ENCODE measurements at places on chromosomes 13 and 19. TPM values are rescaled to one million over a fixed set of nuclear protein-coding genes. Genes with fewer than 3 reads are reported as not detected.

DNA sequence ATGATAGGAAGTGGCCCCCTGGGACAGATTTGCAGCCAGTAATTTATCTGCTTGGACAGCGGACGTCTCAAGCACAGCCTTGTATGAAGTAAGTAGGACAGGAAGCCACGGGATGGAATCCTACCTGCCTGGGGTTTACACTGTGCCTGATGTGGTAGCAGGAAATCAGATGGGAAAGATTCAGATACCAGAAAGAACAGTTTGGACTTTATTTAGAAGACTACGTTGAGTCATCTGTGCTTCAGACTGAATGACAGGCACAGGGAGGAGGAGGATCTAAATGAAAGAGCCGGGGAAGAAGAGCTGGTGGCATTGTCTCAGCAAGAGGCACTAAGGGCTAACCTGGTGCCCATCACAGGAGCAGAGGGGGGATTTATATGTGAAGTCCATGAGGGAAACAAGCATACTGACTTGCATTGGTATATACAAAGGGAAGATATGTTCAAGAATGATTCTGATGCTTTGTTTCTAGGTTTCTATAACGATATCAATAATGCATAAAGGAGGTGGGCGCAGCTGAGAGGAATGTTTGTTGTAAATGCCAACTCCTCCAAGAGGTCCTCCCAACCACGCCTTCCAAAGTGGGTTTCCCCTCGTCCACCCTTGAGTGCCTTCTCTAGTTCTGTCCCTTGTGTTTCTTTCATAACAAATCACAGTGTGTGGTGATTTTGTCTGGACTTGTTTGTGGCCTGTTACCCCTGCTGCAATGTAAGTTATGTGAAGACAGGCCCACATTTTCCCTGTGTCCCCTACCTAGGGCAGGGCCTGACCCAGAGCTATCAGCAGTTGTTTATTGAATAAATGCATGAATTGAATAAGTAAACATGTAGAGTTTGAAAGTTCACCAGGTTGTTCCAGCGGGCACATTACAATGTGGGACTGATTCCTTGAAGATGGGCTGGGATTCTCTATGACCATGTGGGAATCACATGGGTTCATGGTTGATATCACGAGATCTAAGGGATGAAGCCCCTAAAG lies 328.4 kb downstream of the SLC7A1 start:
- no peak for DNase-seq

DNA sequence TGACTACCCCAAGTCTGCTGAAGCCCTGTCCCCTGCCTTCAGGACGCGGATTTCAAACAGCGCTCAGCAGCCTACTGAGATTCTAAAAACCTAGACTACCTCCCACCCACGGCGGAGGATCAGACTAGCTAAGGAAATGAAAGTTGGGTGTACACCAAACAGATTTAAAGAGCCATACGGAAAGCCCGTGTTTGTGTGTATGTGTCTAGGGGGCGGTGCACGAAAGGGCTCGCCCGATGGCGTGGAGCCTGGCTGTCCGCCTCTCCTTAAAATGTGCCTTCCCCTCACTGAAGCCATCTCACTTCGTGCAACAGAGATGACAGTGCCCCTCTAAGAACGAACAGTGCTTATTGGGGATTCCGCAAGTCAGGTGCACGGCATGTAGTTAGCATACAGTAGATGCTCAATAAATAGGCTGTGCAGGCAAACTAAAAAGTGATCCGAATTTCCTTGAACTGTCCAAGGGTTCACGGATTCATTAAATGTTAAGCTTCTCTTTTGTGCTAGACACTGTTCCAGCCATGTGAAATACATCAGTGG lies 639 bp downstream of the LENG1 start:
- no peak for DNase-seq

Gene ACP7
- total RNA-seq: not detected

DNA sequence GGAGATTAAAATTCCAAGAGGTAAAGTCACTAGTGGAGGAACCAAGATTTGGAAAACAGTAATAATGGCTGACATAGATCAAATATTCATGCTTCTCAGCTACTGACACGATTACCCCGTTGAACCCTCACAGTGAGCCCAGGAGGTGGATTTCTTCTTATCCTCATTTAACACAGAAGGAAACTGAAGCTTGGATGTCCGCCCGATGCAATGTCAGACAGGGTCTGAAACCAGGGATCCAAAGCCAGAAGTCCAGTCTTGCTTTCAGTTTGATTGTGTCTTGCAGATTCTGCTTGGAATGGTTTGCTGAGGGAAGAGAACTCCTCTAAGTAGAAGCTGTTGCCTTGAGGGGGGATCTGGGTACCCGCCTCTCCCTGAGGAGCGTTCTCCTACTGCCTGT lies 404.7 kb downstream of the KCNRG start:
- DNase-seq: peak; percentile 38

- DNase-seq: no peak
Observed at GRCh38 chr19:28642787-28643683, 569.9 kb downstream of the UQCRFS1 start.

Gene ERFL
- not detected for total RNA-seq

DNA sequence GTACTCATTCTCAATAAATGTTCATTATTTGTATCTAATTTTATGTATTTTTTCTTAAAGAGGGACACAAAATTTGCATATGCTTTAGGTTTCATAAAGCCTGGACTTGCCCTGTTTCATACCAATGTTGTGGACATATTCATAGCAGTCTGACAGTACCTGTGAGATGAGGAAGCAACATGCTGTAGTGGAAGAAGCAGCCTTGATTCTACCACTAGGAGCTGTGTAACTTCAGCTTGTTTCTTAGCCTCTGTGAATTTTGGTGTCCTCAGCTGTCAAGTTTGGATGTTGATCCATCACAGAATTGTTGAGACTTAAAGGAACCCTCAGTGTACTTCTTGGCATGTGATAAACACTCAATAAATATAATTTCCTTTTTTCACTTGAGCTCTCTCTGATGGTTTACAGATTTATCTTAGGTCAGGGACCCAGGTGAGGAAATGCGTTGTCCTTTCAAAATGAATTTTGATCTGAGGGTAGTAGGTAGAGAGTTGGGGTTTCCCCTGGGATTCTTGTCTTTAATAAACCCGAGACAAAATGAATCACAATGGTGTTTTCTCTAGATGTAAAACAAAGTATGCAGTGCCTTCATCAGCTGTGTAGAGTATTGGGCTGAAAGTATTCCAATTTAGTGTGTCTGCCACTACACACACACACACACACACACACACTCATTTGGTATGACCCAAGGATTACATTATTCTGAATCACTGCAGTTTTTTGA lies 152.1 kb downstream of the KCNRG start:
- no peak for DNase-seq

- no peak for DNase-seq
Observed at GRCh38 chr13:100533588-100534041, 55.0 kb downstream of the GGACT start.

DNA sequence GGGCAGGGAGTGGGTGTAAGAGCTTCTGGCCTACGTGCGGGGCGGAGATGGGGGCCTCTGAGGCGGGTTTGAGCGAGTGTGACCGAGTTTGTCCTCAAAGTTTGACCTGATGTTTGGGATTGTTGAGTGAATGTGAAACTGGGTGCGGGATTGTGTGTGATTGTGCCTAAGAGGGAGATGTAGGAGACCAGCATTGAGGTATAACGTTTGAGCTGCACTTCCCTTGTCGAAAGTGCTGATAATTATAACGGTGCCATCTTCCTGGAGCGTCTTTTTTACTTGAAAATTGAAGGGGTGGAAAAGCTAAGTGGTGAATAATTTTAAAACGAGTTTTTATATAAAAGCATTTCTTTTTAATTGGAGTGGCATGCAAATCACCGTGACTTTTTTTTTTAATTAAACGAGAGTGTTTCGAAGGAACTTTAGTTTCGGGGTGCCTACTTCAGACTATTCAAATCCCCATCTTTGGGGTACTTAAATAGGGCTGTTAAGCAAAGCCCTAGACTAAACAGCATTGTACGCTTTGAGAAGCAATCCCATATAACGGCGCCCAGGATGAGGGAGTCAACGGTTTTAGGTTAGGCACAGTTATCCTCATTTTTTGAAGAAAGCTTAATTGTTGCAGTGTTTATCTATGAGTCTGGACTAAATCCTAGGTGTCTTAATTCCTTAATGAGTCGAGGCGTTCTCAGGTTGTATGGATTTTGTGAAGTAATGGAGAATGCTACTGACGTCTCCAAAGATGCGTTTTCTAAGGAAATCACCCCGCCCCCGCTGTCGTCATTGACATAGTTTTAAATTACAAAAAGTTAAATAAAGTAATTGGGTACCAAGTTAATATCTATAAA lies 594 bp downstream of the ZNF146 start:
- DNase-seq: no peak

DNA sequence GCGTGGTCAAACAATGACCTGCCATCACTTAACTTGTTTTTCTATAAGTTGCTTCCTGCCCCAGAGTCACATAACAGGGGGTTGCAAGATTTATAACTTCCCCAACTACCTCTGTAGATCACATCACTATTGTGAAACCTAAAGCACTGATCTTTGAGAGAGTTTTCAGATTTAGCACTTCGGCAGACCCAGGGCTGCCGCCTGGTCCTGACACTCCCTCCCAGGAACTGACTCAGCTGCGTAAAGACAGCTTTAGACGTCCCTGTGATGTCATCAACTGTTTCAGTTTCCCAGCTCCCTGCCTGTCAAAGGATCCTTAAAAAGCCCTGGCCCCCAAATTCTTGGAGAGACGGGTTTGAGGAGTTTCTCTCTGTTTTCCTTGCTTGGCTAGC lies 33.3 kb downstream of the IGFL2 start:
- DNase-seq: no peak

GRCh38 chr19:947707-948539 lies 22.1 kb downstream of the ARID3A start:
- peak; percentile 79 for DNase-seq

DNA sequence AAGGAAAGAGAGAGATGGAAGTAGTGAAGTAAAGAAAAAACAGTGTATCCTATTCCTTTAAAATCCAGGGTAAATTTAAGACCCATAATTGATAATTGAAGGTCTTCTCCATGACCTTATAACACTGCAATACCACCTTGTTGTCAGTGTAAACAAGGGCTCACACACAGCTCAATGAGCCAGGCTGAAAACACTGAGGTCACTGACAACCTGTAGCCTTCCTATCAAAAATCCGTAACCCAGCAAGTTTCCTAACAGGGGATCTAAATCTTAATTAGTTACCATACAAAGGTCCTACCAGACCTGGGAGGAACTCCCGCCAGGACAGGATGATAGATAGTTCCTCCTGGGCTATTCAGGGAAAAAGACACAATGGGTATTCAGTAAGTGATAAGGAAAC lies 1677.1 kb downstream of the OLFM4 start:
- DNase-seq: no peak

- no peak for DNase-seq
Observed at GRCh38 chr13:25401958-25402357, 30.2 kb downstream of the ATP8A2 start.

Gene FKRP
- total RNA-seq: 15.3 TPM

GRCh38 chr13:50323440-50324065 lies 308.3 kb downstream of the KCNRG start:
- no peak for DNase-seq

DNA sequence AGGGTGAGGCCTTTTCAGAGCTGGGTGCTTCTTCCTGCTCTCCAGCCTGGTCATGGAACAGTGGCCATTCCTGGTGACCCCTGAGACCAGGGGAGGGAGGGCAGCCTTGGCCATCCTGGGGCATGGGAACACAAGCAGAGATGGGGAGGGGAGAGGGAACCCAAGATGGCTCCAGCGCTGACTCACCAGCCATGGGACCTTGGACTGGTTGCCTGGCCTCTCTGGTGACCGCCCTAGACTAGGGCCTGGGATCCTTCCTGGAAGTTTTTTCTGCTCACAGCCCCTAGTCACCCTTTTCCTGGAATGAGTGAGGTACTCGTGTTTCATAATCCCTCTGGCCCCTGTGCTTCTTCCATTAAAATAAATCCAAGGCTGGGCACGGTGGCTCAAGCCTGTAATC lies 3.3 kb upstream of the OPA3 start:
- no peak for DNase-seq

Gene UTP14C
- 10.7 TPM for total RNA-seq

Gene ZNF549
- 4.1 TPM for total RNA-seq

- DNase-seq: peak; percentile 34
Observed at GRCh38 chr19:55809381-55810058, 22.3 kb downstream of the NLRP11 start.

DNA sequence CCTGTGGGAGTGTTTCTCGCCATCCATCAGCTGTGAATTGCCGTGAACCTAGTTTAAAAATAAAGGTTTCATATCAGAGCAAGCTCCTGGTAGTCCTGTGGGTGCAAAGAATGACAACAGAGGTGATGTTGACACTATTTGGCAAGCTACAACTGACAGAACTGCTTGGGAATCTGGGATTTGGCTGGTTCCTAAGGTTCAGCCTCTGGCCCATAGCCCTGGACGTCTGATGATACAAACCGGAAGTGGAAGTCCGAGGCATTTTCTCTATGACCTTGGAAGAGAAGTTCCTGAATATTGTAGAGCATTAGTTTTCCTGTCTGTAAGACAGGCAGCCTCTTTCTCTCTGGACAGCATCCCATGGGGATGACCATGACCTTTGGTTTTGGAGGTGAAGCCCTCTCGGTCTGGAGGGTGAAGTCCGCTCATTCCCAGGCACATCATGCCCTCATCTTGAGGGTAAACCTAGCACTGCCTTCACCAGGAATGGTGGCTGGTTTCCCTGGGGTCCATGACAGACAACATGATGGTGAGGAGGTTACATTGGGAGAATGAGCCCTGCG lies 29.1 kb downstream of the GATAD2A start:
- peak; percentile 59 for DNase-seq

Gene FXYD3
- 3.1 TPM for total RNA-seq

GRCh38 chr13:96141032-96141431 lies 51.1 kb downstream of the HS6ST3 start:
- DNase-seq: no peak

DNA sequence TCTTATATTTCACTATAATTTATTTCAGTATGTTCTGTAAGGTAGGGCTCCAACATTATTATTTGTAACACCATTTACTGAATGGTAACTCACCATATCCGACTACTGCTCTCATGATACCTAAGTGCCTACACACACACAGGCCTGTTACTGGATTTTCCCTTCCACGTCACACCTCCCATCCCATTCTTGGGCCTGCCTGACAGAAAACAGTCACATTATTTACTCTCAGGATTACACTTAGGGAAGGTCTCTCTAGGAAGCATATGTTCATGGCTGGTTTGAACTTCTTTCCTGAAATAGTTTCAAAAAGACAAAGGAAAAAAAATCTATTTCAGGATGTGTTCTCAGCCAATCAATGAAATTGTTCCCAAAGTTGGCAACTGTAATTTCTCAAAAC lies 102.3 kb upstream of the DOCK9 start:
- no peak for DNase-seq
